RPMI8226 (cell line): ENCODE measurements at places on chromosomes 11 and 22.

GRCh38 chr11:1439341-1439740, 47.2 kb downstream of the MOB2 start:
- no peak for DNase-seq

GRCh38 chr22:27851974-27852746, 50.6 kb upstream of the MN1 start:
- no peak for DNase-seq

DNA sequence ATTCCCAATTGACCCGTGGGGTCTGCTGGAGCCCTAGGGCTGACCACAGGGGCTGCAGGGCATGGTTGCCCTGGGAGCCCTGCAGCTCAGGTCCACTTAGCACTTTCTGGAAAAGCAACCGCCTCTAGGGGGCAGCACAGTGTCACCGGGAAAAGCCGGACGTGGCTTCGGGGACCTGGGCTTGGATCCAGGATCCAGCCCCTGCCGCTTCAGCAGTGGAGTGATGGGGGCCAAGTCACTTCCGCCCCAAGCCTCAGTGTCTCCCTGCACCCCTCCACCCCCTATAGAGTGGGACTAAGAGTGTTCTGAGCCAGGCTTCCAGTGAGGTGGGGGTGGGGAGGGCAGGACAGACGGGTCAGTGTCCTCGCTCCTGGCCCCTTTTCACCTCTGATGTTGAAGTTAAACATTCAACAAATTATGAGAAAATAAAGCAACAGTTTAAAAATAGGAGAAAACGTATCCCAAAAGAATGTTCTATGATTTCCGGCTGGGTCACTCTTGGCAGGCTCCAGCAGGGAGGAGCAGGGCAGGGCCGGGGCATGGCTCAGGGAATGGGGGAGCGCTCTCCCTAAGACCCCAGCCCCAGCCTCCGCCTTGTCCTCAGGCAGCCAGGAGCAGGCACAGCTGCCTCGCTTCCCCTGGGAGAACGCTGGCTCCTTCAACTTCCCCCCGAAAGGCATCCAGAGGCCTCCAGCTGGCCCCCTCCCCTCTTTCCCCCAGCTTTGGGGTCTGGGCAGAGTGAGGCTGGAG, 96.5 kb upstream of the FGF3 start:
- peak; percentile 82 for DNase-seq

GRCh38 chr22:25709758-25710157, 32.2 kb upstream of the MYO18B start:
- DNase-seq, result no peak

- no peak for DNase-seq
These were observed 318.6 kb upstream of the B3GAT1 start for GRCh38 chr11:134730561-134731212.

- no peak for DNase-seq
These were observed 11.5 kb upstream of the RRAS2 start for GRCh38 chr11:14370496-14370895.

- DNase-seq, result no peak
These were observed 65.2 kb upstream of the CDON start for GRCh38 chr11:126127898-126128297.

DNA sequence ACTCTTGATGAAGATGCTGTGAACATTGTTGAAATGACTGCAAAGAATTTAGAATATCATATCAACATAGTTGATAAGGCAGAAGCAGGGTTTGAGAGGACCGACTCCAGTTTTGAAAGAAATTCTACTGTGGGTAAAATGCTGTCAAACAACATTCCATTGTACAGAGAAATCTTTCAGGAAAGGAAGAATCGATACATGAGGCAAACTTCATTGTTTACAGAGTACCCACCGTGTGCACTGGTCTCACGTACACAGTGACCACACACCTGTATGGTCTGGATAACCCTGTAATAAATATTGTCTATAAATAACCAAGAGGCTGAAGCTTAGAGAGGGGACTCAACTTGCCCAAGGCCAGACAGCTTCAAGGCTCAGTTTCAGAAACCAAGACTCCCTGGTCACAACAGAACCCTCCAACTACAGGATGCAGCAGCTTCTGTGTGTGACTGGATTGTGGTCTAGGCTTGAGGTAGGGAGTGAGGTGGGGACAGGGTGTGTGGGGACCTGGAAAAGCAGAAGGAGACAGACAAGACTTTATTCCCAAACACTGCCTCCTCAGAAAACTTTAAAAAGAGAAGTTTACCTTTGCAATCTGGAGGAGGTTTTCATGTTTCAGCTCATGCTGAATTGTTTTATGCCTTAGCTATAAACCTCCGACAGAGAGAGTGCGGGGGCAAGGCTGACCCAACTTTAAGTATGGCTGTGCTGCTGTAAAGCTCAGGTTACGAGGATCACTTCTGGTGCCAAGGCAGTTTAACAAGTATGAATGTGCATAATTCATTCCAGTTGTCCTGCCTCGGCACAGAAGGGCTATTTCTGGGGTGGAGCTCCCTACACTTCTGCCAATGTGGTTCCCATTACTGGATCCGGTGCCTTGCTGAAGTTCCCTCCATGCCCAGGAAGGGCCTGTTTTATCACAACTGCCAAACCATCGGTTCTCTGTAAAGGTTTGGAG, 372.6 kb upstream of the NARS2 start:
- no peak for DNase-seq

GRCh38 chr11:81707881-81708280, 1025.8 kb downstream of the FAM181B start:
- DNase-seq, result no peak

DNA sequence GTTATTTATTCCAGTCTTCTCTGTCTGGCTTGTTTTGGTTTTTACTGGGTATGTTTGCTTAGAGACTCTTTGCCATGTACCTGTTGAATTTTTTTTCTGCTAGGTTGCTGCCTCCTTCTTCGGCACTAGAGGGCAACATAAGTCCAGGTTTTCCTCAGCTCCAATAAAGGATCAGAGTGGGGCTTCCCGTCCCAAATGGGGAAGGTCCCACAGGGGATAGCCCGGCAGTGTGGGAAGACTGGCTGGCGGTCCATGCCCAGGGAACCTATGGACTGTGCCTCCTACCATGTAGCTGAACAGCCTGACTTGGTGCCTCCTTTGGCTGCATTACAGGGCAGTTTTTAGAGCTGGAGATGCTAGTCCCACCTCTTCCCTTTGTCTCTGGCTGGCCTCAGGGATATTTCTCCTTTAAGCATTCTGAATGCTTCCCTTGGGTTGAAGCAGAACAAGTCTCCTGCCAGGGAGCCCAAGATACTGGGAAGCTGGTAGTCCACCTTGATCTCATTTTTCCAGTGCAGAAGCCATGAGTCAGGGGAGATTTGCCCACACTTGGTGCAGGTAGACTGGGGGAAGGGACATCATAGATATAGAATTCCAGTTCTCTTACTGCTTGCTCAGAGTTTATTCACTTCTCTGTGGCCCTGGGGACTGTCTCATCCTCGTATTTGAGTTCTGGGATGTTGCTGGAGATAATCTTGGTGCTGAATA, 60.2 kb downstream of the BRD1 start:
- peak; percentile 46 for DNase-seq

GRCh38 chr22:21766691-21767462, 31.3 kb upstream of the YPEL1 start:
- DNase-seq, result no peak

DNA sequence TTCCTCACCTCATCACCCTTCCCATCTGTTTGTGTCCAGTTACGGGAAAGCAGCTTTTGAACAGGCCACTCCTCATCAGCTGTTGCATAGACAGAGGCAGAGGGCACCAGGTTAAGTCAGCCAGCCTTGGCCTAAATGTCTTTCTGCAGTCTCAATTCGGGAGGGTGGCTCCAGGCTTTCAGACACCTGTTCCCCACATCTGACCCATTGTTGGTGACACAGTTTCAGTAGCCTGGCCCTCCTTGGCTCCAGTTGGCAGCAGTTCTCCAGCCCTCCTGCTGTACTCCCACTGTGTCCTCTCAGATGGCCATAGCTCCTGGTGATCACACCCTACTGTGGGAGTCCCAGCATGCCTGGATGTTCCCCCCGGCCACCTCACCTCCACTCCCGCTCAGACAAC, 70.8 kb upstream of the MYOD1 start:
- no peak for DNase-seq

DNA sequence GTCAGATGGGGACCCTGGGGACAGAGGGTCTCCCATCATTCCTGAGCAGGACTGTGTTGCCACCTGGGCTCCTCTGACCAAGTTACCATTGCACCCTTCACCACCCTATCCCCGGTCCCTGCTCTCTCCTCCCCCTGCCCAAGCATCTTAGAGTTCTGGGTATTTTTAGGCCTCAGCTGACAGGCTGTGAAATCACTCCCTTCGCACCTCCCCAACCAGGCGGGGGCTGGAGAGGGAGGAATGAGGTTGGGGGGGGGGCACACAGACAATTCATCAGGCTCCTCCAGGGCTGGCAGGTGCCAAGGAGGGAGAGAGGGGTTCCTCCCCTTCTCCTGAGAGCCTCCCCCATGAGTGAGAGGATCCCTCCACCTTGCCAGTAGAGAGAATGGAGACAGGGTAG, 9.0 kb downstream of the SYT7 start:
- no peak for DNase-seq

DNA sequence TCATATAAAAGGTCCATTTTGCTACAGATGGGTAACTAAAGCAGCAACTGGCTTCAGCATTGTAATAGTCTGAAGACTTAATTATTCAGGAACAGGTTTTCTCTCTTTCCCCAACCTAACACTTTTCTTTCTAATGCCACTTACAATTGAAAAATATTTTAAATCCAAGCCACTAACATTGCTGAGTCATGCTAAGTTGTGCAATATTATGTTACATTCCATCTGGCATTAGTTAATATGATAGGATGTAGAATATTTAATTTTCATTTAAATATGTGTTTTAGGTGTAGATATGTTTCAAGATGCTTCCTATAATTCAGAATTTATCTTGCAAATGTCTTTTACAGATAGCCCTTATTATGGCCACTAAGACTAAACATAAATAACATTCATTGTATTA, 98.6 kb downstream of the KIF18A start:
- no peak for DNase-seq

GRCh38 chr22:29885610-29886009, 2.6 kb downstream of the MTMR3 start:
- no peak for DNase-seq

GRCh38 chr11:128658502-128658901, 35.4 kb upstream of the FLI1 start:
- no peak for DNase-seq

DNA sequence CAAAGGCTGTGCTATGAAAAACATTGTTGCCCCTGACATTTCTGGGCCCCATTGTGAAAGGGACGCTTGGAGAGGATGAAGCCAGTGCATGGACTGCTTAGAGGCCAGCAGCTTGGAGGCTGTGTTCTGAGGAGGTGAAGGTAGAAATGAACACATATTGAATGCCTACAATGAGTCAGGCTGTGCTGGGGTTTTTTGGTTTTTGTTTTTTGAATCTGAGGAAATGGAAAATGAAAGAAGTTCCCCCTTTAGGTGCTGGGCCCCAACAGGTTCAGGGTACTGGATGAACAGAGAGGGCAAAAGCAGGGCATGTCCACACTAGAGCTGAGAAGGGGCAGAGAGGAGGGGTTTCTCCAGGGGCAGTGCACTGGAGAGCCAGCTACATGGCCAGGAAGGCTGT, 166.1 kb upstream of the API5 start:
- DNase-seq, result no peak

DNA sequence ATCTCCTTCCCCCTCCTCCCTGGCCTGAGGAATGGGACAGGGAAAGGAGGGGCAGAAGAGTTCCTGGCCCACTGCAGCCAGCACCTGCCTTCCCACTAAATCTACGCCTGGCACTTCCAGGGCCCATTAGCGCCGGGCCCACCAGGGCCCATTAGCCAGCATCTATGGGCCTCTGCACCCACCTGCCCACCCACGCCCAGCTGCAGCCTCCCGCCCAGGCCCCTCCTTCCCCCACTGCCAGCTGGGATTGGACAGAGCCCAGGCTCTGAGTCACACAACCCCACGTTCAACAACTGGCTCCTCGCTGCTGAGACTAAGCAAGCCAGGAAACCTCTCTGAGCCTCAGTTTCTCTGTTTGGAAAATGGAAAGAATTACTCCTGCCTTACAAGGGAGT, 48.7 kb downstream of the CYTH4 start:
- DNase-seq, result no peak

GRCh38 chr11:120139316-120140069, 1.6 kb upstream of the TRIM29 start:
- no peak for DNase-seq

DNA sequence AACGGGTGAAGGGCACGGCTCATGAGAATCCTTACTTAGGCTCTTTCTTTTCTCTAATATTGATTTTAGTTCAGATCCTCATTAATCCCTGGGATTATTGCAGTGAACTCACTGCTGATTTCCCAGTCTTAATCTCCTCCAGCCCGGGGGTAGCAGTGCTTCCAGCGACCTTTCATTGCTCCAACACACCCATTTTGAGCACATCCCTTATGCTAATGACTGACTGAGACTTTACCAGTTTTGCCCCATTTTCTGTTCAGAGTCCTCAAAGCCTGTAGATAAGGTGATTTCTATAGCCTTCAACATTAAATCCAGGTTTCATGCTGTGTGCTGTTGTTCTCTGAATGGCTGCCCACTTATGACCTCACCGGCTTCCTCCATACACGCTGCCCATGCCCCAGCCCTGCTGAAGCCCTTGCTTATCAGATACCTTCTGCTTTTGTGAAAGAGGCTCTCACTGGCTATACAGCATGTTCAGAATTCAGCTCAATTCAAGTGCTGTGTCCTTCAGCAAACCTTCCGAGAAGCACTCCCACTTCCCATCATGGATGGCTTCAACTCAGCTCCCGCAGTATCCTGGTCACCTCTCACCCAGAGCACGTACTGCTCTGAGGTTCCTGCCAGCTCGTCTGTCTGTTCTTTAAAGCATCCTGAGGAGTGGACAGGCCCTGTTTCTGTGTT, 49.0 kb downstream of the PPFIA1 start:
- DNase-seq, result no peak

DNA sequence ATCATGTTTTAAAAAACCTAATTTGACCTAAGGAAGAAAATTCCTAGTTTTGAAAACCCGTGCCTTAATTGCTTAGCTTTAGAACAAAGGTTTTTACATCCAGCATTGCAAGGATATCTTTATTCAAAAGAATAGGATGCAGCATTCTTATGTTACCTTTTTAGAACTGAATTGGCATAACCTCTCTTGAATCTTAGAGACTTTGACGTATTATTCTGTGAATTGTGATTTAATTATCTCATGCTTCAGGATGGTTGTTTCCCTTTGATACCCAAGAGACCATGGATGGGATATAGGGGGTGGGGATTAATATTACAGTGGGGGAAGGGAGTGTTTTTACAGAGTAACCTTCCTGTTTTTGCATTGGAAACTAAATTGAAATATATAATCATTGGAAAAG, 49.4 kb downstream of the ARHGEF12 start:
- no peak for DNase-seq

- DNase-seq, result no peak
These were observed 1.5 kb upstream of the CLDN5 start for GRCh38 chr22:19525666-19526065.

GRCh38 chr11:16805938-16806337, 67.5 kb downstream of the C11orf58 start:
- DNase-seq, result no peak

DNA sequence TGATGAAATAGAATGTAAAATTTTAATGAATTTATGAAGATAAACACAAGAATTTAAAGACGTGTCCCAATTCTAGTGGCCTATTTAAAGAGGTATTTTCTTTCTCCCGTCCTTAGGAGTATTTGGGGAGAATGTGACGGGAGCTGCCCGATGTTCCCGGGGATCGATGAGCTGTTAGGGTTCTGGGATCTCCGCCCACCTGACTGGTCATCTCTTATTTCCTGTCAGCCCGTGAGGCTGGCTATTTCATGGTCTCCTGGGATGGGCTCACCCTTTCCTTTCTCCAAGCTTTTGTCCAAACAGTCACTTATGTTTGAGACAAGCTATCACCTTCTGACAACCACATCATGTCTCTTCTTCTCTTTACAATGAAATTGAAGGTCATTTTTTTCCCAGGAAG, 16.9 kb upstream of the CLMP start:
- DNase-seq, result no peak
